ENCODE measurements at places on chromosomes 4 and X. TPM values are rescaled to one million over a fixed set of nuclear protein-coding genes. Genes with fewer than 3 reads are reported as not detected.

- no peak for DNase-seq
Measured at GRCh38 chrX:72346302-72346949, 40.7 kb upstream of the CITED1 start.

GRCh38 chrX:9745417-9746115 is 20.1 kb downstream of the GPR143 start:
- DNase-seq, result no peak

GYPA gene
- not detected for total RNA-seq

GRCh38 chr4:7524843-7525242 is 90.1 kb upstream of the PSAPL1 start:
- no peak for DNase-seq

TRIM61 gene
- total RNA-seq, result 0.52 TPM

DNA sequence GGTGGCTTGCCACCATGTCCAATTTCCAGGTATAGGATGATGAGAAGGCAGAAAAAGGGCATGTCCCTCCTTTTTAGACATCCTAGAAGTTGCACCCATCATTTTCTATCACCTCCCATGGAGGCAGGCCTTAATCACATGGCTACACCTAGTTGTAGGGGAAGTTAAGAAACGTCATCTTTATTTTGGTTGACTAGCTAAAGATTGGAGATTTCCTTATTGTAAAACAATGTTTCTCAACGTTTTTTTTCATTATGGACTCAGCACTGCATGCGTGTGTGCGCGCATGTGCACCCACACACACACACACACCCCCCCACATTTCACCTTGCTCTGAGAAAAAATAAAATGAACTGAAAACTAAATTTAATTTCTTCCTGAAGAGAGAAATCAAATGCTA is 2.0 kb upstream of the CXCL9 start:
- DNase-seq, result no peak

ATOH1 gene
- total RNA-seq, result not detected

PRKG2 gene
- total RNA-seq, result 0.35 TPM

- peak; percentile 84 for DNase-seq
Measured at GRCh38 chr4:185726931-185727330, 85.1 kb downstream of the SORBS2 start.
